Ovary (tissue), 10 donors: ENCODE measurements at places on chromosomes 2 and 18.

DNA sequence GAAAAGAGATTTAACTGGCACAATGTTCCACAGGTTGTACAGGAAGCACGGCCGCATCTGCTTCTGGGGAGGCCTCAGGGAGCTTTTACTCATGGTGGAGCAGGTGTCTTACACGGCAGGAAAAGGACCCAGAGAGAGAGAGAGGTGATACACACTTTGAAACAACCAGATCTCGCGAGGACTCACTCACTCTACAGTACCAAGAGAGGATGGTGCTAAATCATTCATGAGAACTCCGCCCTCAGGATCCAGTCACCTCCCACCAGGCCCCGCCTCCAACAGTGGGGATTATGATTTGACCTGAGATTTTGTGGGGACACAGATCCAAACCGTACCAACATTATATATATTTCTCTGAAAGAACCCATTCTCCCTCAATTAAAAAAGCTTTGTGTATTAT, 79.7 kb upstream of the DOCK10 start:
- no peak for DNase-seq

- no peak for DNase-seq
Measured at GRCh38 chr2:26002632-26003310, 20.5 kb upstream of the KIF3C start.

DNA sequence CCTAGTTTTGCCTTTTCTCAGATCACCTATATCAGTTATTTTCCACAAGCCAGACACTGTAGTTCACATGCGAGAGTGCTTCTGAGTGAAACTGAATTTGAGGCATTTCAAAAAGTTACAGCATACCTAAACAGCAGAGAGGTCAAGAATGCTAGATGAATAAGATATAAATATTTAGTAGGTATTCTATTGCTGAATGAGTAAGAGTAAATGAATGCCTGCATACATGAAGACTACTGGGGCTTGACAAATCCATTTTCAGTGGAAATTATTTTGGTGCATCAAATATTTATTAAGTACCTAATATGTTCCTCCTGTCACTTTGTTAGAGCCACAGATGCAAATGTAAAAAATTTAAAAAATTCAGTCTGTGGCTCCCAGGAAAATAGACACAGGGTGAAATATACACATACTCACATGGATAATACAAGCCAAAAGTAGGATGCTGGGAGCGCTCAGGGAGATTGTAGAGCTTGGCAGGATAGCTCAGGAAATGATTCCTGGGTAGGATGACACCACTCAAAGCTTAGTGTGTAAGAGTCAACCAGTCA, 27.6 kb upstream of the CDC42EP3 start:
- no peak for DNase-seq

DNA sequence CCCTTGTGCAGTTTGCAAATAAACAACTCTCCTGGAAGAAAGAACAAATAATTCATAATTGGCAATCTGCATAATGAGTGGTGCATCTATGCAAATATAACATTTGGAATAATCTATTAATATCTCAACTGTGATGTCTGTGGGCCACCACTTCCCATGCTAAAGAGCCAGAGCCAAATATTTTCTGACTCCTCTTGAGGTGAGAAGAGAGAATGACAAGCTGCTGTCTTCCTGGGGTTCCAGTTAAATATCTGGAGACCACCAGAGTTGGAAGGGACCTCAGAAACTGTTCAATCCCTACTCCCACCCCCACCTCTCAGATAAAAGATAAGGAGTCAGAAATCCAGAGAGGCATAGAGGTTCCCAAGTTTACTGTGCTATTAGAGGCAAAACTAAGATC, 241.0 kb upstream of the SLC14A2 start:
- no peak for DNase-seq

GRCh38 chr2:227214622-227215041, 50.2 kb downstream of the COL4A3 start:
- no peak for DNase-seq

DNA sequence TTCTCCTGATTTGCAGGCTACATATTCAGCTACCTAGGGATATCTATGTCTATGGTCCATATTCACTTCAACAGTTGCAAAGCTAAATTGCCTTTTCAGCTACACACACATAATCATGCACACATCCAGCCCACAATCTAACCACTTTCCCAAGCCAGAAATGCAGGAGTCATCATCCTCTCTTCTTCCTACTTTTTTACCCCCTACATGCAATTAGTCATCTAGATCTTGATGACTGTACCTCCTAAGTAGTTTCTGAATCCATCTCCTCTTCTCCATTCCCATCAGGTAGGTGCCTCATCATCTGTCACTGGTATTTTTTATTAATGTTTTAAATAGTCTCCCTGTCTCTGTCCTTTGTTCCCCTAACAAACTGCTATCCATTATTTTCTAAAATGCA, 23.7 kb upstream of the SPRED2 start:
- no peak for DNase-seq
